ENCODE measurements at places on chromosomes 3 and 15.
A peak's percentile ranks its signal among the peaks of the same experiment; 100 is the strongest.

GRCh38 chr3:56113231-56113630 is 355.0 kb downstream of the ERC2 start:
- DNase-seq = no peak

DNA sequence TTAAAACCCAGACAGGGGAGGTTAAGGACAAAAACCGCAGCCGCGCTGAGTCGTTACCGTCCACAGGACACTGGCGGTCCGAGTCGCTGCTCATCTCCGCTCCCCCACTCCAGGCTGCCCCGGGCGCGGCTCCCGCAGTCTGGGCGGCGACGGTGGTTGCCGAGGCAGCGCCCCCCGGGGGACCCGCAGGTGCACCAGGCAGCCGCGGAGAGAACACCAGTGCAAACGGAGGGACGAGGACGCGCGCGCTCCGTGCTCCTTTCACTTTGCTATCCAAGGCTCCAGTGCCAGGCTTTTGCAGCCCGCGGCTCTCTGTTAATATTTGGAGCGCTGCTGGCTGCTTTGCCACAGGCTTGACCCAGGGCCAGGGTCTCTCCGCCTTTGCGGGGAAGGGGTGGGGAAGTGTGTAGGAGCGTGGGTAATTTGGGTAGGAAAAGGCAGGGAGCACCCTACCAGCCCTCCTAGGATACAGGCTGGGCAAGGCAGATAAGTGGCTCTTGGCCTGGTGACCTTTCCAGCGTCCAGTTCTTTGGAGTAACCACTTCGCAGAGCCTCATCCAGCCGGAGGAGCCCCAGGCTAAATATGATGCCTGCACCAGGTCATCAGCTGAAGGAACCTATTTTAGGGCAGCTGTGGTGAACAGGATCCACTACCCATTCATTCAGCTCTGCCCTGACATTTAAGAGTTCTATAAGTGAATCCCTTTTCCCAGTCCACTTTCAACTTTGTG is at the start of gene GADL1:
Gene GADL1 (minus strand): TSS at position 141 of the 731 bp plus-strand sequence. CDS start 47 bp downstream, at position 94.
- peak; percentile 36 for DNase-seq

DNA sequence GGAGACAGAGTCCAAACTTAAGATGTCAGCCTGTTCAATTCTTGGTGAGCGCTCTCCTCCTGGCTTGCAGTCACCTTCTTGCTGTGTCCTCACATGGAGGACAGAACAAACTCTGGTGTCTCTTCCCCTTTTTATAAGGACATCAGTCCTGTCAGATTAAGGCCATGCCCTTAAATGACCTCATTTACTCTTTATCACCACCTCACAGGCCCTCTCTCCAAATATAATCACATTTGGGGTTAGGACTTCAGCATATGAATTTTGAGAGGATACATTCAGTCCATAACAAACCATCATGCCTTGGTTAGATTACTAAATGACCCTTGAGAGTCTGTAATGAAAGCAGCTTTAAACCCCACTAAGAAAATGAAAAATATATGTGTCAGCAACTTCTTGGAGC is 175.2 kb downstream of the TAFA4 start:
- no peak for DNase-seq

GRCh38 chr15:100592898-100593297 is 9.1 kb downstream of the LINS1 start:
- DNase-seq = no peak

DNA sequence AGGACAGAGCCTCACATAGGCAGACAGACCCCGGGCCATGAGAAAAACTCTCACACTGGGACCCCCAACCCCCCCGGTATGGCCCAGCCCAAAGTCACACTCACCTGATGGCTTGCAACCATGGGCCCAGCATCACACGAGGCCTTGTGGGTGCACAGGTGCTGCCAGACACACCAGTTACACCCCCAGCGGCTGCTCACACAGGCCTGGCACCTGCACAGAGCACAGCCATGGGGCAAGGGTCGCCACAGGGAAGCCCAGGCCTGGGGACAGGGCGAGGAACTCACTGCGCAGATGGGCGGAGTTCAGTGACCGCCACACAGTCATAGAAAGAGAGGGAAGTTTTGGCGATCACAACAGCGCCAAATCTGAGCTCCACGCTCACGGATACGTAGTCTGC is 9.3 kb downstream of the PLXNB1 start:
- no peak for DNase-seq

DNA sequence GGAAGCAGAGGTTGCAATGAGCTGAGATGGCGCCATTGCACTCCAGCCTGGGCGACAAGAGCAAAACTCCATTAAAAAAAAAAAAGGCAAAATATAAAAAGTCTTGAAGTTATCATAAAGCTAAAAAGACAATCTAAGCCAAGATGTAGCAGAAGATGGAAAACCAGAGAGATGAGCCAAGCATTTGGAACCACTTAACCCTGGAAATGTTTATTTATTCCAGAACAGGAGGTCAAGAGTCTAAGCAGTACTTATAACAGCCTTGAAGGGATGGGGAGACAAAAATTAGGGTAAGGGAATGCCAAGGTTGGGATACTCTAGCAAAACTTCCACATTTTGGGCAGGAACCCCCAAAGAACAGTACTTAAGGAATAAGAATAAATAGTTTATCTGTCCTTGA is 30.1 kb downstream of the FAIM start:
- DNase-seq = no peak

GRCh38 chr3:37058117-37058516 is 64.8 kb downstream of the MLH1 start:
- no peak for DNase-seq

GRCh38 chr3:47238017-47238416 is 44.6 kb downstream of the KIF9 start:
- no peak for DNase-seq

DNA sequence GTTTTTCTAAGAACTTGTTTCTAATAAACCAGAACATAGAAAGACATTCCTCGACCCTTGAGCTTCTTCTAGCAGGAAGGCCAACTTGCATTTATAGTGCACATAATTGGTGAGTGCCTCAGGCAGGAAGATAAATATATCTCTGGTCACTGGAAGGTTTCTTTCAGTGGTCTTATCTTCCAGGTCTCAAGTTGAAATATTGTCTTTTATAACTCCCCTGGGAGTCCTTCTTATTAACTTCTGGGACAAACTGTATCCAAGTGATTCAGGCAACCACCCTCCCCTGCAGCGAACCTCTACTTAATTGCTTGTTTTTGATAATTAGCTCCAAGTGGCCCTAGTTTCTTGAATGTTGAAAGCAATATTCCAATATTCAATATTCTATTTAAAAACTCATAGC is 346.8 kb upstream of the GOLIM4 start:
- no peak for DNase-seq

- DNase-seq = peak; percentile 14
These were observed 600.8 kb downstream of the FOXP1 start for GRCh38 chr3:70982700-70983140.

DNA sequence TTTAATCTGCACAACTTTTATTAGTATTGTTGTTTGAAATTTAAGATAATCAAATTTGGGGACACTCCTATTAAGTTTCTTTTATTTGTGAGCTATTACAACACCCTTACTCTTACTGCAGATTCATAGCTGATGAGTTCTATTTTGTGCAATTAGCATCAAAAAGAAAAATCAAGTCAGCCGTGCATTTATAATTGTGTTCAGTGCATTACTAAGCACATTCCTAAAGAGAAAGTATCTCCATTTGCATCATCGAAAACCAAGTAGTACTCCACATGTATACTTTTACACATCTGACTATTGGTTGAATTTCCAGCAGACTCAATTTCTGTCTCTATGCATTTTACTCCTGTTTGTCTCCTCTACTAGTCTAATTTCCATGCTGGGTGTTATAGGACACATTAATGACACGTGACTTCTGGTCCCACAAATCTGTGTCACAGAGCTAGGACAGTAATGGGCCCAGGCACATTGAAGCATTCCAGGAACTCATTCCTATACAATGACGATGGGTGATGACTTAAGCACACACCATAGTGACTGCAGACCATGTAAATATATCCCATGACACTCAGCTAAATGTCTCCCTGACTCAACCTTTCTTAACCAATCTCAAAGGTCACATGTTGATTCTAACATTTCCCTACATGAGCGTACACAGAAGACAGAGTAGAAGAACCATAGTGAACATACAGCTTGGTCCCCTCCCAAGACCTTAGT is 477.5 kb downstream of the LPP start:
- no peak for DNase-seq

GRCh38 chr15:28959326-28959725 is 73.6 kb downstream of the APBA2 start:
- no peak for DNase-seq

DNA sequence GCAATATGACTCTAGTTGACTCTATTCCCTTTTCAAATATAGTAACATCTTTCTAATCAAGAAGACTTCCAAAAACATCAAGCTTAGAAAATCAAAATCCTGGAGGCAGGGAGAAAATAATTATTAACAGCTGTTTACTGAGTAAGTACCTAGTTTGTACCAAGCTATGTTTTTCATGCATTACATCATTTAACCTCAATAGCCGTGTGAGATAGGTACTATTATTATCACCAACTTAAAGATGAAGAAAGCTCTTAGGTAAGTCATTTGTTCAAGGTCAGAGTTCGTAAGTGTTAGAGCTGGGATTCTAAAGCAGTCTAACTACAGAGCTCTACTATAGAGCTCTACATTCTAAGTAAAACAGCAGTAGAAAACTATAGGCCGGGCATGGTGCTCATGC is 41.6 kb downstream of the GSK3B start:
- DNase-seq = no peak

- DNase-seq = no peak
These were observed 90.3 kb upstream of the MEX3B start for GRCh38 chr15:82136120-82136519.

- no peak for DNase-seq
These were observed 271.5 kb downstream of the EFHB start for GRCh38 chr3:19662486-19662885.

GRCh38 chr3:110344897-110345767 is 726.5 kb upstream of the NECTIN3 start:
- DNase-seq = no peak

- DNase-seq = no peak
These were observed 24.6 kb upstream of the SRP14 start for GRCh38 chr15:40063563-40064011.

Measured in progenitor cell of endocrine pancreas (in vitro differentiated cells).